ENCODE measurements at places on chromosomes 11 and 22.

DNA sequence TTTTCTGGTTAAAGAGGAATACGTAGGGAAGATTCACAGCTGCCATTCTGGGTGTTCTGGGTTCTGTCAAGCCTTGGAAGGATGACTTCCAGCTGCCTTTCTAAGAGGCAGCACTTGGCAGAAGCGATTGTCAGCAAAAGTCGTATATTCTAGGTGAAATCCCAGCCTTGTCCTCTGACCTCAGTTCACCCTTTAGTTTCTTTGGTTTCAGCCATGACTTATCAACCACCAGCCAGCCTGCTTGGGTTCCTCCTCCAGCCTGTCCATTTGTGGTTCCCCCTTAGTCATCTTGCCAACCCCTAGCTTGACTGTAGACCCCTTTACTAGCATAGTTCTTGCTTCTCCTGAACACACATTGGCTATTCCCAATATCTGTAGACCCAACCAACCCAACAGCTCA, 102.3 kb upstream of the CD44 start:
- DNase-seq, result no peak

DNA sequence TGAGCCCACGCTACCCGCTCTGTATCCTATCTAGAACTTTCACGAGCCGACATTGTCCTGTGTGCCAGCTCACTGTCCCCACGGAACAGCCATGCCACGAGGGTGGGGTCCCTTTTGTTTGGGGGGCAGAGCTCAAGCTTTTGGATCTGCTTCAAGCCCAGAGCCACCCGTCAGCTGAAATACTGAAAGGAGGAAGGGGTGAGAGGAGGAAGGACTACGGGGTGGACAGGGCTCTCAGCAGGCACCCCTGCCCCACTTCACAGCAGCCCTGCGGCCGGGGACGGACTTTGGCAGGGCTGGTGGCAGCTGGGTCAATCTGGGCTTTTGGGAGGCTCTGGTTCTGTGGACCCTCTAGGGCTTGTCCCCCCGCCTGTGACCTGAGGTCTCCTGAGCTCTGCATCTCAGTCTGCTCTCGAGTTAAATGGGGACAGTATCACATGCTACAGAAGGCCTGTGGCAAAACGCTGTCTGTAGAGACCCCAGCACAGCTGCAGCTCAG, 30.0 kb upstream of the MUC5AC start:
- no peak for DNase-seq

GRCh38 chr22:29313576-29314466, 1.7 kb downstream of the RASL10A start:
- no peak for DNase-seq

DNA sequence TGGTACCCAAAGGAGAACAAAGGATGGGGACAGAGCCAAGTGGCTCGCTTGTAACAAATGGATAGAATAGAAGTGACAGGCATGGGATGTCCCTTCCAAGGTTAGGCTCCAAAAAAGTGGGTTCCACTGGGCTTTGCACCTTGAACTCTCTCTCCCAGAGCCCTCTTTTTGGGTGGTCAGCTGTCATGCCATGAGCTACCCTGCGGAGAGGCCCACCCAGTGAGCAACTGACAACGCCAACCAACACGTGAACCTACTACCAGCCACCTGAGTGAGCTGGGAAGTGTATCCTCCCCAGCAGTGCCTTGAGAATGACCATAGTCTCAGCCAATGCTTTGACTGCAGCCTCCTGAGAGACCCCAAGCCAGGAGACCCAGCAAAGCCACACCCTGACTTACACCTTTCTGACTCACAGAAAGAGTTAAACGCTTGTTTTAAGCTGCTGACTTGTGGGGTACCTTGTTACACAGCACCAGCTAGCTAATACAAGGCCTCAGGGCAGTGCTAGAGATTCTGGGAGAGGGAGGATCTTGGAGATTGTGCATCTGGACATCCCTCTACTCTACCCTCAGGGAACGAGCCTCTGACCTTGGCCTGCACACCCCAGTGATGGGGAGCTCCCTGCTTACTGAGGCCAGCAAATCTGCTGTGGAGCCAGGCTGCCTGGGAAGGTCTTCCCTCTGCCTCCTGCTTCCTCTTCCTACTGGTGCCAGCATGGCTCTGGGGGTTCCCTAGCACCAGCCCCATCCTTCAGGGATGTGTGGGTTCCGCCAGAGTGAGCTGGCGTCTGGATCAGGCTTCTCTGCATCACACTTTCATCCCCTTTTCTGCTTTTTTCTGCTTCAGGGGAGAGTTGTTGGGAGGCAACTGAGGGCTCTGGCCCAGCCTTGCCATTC, 29.1 kb upstream of the RFPL3 start:
- DNase-seq, result no peak

Data from hippocampal formation (tissue), 2 donors.